ENCODE measurements at places on chromosomes 5 and 9.

GRCh38 chr9:77848404-77848803, 183.2 kb downstream of the GNAQ start:
- DNase-seq: no peak

- DNase-seq: no peak
Observed at GRCh38 chr5:179239256-179240135, 105.8 kb downstream of the ADAMTS2 start.

DNA sequence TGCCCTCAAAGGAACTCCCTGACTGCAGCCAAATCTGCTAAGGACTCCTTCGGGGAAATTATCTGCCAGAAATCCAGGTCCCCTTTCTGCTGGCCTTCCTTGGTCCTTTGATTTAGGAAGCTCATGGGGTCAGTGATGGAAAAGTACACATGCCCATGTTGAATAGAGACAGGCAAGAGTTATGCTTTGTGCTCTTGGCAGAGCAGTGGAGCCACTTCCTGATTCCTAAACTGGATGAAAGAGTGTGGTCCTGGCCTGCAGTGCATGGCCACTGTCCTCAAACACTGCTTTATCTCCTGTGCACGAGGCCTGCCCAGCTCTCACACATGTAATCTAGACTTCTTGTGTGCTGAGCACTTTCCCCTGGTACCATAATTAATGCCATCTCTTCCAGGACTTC, 2.0 kb upstream of the EBF1 start:
- DNase-seq: no peak

GRCh38 chr5:89097103-89097502, 214.1 kb upstream of the MEF2C start:
- no peak for DNase-seq

Measured in stimulated activated CD4-positive, alpha-beta T cell treated with anti-CD3 and anti-CD28 coated beads, TNF-alpha, amount 100 ng/mL, for 24 hours (primary cell).